ENCODE measurements at places on chromosomes 11 and 22.

DNA sequence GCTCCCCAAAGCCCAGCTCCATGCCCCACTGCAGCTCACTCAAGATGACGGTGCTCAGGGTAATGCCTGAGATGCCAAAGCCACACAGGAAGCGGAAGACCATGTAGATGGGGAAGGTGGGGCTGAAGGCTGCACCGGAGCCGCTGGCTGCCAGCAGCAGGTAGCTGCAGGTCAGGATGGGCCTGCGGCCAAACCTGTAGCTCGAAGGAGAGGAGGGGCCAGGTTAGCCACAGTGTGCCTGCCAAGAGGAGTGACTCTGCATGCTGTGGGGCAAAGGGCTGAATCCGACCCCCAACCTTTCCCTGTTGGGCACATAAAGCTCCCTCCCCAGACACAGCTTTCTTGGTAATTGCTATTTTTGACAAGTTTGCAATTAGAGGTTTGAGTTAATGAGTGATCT, 14.9 kb upstream of the SLC22A6 start:
- DNase-seq: no peak

DNA sequence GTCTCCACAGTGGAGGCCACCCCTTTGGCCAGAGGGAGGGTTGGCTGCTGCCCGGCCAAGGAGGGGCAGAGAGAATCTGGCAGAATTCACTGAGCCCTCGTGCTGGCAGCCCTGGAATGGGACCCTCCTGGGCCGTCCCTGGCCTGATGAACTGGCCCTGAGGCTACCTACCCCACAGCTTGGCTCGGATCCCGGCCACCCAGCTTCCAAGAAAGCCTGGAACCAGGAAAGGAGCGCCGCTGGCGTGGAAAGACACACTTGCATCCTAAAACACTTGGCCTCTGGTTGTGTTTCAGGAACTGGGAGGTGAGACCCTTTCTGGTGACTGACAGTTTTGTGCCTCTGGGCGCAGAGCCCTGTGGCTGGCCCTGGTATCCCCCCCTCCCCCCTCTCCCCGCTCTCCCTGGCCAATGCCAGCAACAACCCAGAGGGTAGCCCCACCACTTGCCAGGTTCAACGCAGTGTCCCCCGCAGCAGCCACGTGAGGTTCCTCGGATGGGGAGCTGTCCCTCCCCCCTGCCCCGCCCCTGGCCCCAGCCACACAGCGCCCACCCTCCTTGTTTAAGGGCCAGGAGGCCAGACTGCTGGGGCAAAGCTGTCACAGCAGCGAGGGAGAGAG, 693 bp downstream of the NFAM1 start:
- DNase-seq: no peak

GRCh38 chr11:17686231-17686980, 33.0 kb upstream of the MYOD1 start:
- no peak for DNase-seq

GRCh38 chr11:60987577-60988277, 16.2 kb downstream of the CD6 start:
- no peak for DNase-seq

- no peak for DNase-seq
Observed at GRCh38 chr11:76939219-76939631, 78.5 kb downstream of the ACER3 start.

DNA sequence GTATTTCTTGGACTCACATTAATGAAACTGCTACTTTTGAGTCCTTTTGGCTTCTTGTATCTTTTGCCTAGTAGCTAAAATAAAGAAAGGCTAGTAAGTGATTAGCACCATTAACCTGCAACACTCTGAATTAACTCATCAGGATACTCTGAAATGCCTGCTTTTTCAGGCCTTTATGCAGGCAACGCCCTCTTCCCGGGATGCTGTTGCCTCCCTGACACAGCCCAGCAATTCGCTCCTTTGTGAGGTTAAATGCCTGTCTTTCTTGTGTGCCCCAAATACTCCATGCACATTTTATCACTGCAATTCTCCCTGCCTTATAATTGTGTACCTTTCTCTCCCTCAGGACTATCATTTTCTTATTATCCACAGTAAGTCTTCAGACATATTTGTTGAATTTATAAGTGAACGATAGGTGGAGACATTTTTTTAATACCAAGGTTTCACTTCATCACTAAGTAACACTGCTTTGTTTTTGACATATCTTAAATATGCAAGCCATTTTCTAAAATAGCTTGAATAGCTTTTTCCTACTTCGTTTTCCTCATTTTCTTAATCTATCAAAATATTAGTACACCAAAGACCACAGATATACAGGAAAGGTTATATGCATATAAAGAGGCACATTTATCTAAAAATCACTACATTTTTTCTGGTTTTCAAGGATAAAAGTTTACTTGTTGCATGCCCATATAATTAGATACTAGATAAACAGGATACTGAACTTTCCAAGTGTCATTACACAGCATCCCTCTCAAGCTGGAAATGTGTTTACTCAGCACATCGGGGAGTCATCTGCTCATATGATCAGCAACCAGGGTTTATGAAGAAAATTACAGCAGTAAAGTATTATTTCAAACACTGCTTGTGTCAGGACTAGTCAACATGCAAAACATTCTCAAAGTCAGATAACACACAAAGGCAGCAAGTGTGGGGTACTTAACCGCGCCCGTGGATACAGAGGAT, 48.5 kb upstream of the DDI1 start:
- no peak for DNase-seq

DNA sequence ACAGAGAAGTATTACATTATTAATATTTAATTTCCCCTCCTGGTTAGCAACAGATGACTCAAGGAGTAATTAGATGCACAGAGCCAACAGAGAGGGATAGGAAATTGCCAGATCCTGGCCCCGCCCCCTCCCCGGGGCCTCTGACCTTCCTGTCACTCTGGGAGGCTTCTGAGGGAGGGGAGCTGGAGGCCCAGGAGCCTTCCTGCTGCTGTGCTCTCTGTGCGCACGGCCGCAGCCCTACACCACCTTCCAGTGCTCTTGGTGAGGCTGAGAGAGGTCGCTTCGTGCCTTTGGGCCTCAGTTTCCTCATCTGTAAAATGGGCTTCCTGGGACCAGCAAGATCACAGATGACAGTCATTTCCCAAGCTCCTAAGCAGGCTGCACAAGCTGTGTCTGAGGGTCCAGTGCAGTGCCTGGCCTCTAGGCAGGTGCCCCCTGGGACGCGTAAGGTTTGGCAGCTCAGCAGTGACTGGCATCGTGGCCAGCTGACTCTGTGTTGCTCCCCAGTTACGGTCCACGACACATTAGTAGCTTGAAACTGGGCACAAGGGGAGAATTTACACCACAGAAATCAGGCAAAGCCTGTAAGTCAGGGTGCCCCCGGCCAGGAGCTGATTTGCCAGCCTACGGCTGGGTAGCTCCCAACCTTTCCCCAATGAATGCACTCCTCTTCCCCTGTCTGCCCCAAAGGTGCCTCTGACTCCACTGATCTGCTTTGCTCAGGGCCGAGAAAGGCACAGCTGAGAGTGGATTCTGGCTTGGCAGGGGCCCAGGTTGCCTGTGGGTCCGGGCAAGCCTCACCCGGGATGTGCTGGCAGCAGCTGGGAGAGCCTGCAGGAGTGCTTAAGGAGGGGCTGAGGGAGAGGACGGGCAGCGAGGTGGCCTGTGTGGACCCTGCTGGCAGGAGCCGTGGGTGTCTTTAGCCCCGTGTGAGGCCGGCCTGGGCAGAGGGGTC, 2.3 kb downstream of the ADORA2A start:
- DNase-seq: no peak

- no peak for DNase-seq
Observed at GRCh38 chr11:88246696-88247095, 71.5 kb upstream of the RAB38 start.

GRCh38 chr11:44379141-44380008, 69.4 kb upstream of the ALX4 start:
- no peak for DNase-seq

GRCh38 chr11:465896-466530, 15.9 kb downstream of the PTDSS2 start:
- DNase-seq: no peak

DNA sequence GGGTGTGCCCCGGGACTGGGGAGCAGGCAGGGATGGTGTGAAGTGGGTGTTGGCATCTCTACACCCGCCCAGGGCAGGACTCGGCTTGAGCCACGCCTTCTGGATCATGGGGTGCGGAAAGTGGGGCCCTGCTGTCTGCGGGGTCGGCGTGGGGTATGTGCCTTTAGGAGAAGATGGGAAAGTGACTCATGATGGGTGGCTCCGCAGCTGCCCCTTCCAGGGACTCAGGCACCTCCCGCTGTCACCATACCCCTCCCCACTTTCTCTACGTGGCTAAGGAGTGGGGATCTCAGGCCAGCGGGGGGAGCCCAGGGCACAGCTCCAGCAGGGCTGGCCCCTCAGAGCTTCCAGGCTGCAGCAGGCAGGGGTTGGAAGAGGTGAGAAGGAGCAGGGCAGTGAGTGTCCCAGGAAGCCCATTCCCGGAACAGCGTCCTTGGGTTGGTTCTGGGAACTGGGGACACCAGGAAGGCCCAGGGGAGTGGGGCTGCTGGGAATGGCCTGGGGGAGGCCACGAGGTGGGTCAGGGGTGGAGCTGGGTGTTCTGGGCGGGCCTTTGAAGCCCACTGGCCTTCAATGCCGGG, 102.9 kb upstream of the FGF3 start:
- DNase-seq: no peak

DNA sequence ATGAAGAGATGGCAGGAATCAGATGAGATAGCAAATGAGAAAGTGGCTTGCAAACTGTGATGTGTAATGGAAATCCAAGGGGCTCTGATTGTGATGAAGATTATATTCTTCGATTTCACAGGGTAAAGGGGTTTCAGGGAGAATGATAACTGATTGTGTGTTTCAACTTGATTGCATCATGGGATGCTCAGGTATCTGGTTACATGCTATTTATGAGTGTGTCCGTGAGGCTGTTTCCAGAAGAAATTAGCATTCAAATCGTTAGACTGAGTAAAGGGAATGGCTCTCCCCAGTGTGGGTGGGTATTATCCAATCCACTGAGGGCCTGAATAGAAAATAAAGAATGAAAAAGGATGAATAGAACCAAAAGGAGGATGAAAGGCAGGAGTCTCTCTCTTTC, 278.7 kb upstream of the LARGE1 start:
- no peak for DNase-seq

DNA sequence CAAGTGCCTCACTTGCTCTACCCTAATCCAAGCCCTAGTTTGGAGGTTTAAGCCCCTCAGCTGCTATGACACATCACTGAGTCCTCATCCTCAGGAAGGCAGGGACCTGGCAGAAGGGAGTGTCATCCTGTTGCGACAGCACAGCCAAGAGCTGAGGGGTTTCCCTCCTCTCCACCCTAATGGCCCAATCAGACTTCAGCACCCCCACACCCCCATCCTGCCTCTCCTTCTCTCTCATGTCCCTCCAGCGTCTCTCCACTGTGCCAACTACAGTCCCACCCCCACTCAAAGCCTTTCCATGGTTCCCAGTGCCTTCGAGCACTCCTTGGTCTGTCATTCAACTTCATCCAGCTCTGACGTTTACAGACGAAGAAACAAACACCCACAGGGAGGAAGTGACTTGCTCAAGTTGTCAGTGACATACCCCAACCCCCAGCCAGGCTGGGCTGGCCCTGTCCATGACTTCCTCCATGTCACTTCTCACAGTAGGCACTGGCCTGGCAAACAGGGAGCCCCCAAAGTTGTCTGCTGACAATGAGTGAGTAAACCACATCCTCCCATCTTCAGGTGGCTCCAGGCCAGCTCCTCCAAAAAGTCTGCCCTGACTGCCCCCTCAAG, 15.6 kb downstream of the ARAP1 start:
- peak; percentile 37 for DNase-seq

Data from hematopoietic multipotent progenitor cell (in vitro differentiated cells).